Stimulated activated CD8-positive, alpha-beta memory T cell treated with anti-CD3 and anti-CD28 coated beads, Interleukin-4, amount 100 ng/mL, for 1 hour (primary cell): ENCODE measurements at places on chromosomes 16 and 17.

- no peak for DNase-seq
Observed at GRCh38 chr16:35296962-35297653, 1837.7 kb downstream of the TP53TG3F start.

DNA sequence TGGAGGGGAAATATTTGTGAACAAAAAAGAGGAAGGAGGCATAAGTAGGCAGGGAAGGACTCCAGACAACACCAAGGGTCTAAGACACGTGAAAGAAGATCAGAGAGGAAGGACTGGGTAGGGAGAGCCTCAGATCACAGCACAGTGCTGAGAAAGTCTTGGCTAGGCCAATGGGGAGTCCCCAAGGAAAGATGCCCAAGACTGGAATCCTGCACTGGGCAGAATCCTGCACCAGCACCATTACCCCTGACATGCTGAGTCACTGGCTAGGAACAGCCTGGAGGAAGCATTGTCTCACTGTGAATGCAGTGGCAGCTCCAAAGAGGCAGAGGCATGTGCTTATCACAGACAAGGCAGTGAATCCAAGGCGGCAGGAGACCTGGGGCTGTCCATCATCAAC is 19.2 kb downstream of the CLEC19A start:
- no peak for DNase-seq

- no peak for DNase-seq
Observed at GRCh38 chr16:50615891-50616290, 65.2 kb downstream of the SNX20 start.

GRCh38 chr16:9318764-9319163 is 227.3 kb downstream of the HAPSTR1 start:
- no peak for DNase-seq

DNA sequence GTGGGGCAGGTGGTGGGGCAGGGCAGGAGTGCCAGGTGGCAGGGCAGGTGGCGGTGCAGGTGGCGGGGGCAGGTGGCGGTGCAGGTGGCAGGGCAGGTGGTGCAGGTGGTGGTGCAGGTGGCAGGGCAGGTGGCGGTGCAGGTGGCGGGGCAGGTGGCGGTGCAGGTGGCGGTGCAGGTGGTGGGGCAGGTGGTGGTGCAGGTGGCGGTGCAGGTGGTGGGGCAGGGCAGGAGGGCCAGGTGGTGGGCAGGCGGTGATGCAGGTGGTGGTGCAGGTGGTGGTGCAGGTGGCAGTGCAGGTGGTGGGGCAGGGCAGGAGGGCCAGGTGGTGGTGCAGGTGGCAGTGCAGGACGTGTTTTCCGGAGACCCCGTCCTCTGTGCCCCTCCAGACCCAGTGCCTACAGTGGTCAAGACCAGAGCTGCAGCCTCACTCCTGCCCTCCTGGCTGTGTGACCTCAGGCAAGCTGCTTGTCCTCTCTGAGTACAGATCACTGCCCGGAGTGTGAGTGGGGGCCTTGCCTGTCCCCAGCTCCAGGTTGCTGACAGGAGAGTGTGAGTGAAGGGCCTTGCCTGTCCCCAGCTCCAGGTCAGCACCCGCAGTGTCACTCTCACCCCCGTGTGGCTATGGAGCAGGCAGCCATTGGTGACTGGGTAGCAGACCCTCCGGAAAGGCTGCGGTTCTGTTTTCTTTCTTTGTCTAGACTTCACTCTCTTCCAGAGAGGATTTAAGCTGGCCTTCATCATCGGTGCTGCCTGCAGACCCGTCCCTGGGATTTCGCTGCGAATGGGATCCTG is 16.1 kb upstream of the NPTX1 start:
- no peak for DNase-seq
